Activated T-cell treated with anti-CD3 and anti-CD28 coated beads, Interleukin-2, amount 50 U/mL, for 24 hours (primary cell): ENCODE measurements at places on chromosomes 1 and 21.
A peak's percentile ranks its signal among the peaks of the same experiment; 100 is the strongest.

- no peak for DNase-seq
Measured at GRCh38 chr1:210303391-210303790, 25.3 kb upstream of the HHAT start.

GRCh38 chr1:54221113-54221834 lies 21.3 kb downstream of the MRPL37 start:
- DNase-seq = no peak

- no peak for DNase-seq
Measured at GRCh38 chr1:26403656-26404055, 7.0 kb upstream of the LIN28A start.

DNA sequence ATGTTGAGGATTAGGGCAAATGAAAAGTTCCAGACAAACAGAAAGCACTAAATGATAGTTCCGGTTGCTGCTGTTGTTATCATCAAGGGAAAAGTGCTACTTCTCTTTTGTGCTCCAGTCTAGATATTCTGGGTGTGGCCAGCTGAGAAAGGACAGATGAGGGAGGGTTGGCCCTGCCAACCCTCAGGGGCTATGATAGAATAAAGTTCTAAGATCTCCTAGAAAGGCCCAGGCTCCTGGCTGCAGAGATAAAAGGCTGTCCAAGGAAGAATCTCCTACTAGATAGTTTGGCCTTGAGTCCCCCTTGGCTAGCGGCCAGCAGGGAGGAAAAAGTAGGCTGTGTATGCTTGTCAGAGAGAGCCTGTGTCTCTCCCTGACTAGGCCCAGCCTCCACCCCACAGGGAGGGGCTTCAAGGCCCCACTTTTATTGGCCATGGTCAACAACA lies 31.5 kb downstream of the RIMS3 start:
- no peak for DNase-seq

DNA sequence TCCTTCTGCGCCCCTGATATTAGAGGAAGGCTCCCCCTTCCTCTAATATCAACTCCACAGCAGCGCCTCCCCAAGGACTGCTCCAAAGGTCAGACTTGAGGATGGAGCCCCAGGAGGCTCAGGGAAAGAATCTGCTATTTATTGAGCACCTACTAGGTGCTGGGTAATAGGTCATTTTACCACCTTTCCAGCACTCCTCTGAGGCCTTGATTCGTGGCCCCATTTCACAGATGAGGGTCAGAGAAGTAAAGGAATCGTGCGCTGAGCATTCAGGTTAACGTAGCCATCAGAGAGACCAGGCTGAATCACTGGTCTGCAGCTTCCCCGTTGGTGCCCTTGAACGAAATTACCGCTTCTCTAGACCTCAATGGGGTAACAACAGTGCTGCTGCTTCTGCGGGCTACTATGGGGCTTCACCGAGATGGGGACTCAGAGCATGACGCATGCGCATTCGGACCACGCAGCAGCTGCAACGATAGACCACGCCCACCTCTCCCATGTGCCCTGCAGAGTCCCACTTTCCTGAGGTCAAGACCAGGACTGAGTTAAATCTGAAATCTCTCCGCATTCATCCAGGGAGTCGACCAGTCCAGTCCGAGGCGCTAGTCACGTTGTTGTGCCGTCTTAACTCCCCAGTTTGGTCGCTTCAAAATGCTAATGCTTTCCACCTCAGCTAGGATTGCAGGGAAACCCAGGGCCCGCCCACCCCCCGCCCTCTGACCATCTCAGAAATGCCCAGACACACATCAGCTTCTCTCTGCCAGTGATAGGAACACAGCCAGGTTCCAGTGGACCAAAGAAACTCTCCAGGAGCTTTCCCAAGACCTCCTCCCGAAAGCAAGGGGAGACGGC lies 12.9 kb downstream of the CAMK2N1 start:
- DNase-seq = peak; percentile 48

DNA sequence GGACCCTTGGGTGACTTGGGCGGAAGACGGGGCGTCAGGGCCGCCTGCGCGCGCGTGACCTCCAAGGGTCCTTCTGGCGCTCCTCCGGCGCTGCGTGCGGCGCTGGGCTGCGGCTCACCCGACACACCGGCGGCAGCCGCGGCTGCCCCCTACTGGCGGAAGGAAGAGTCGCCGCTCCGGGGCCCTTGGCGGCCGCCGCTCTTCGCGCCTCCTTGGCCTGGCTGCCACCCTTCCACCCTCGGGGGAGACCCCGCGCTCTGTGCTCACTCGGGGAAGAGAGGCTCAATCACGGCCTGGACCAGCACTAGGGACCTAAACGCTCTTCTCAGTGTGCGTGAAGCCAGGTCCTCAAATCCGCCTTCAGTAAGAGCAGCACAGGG lies 89.7 kb downstream of the DMRTA2 start:
- peak; percentile 76 for DNase-seq

- DNase-seq = no peak
Measured at GRCh38 chr1:109642626-109643025, 13.3 kb upstream of the GSTM4 start.

- no peak for DNase-seq
Measured at GRCh38 chr1:247347477-247348222, 16.0 kb upstream of the ZNF496 start.

- no peak for DNase-seq
Measured at GRCh38 chr1:216815260-216816131, 92.3 kb upstream of the ESRRG start.

DNA sequence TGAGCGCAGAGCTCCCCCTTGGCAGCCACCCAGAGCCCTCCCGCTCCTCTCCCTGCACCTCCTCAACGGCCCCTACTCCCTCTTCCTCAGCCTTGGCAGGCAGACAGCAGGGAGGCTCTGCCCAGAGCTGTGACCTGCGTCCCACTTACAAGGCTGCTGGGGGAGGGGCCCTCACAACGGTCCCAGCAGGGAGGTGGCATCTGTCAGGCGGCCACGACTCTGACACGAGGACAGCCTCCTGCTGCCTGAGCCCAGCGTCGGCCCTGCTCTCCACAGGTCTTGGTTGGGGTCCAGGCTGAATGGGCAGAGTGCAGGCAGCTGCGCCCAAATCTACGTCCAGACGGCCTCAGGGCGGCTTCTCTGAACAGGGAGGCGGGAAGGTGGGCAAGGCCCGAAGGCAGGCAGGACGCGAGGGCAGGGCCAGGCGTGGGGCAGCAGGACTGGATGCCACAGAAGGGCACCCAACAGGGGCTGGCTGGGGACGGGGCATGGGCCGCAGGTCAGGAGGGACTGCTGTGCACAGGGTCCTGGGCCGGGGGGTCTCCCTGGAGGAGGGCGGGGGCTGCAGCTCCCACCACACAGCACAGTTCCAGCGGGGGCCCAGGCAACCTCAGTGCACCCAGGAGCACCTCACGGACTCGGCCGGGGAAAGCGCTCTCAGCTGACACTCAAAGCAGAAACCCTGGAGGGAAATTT lies 7.5 kb downstream of the SLC19A1 start:
- peak; percentile 26 for DNase-seq

GRCh38 chr1:14599800-14600199 lies 1.3 kb downstream of the KAZN start:
- DNase-seq = no peak

- DNase-seq = no peak
Measured at GRCh38 chr1:148293651-148294050, 141.6 kb upstream of the NBPF11 start.

DNA sequence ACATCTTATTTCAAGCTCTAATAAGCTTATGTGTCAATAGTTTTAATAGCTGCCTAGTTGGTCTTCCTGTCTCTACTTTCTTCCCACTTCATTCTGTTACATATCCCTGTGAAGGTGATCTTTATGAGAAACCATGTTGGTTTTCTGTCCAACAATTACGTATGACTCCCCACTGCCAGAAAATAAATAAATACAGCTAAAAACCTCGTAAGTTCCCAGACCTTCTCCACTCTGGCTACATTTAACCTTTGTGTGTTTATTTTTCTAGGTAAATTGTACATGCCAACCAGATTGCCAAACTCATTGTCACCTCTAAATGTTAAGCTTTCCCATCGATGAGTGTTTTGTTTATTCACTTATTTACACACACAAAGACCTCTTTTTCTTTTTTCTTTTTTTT lies 147.2 kb downstream of the CRB1 start:
- DNase-seq = no peak

DNA sequence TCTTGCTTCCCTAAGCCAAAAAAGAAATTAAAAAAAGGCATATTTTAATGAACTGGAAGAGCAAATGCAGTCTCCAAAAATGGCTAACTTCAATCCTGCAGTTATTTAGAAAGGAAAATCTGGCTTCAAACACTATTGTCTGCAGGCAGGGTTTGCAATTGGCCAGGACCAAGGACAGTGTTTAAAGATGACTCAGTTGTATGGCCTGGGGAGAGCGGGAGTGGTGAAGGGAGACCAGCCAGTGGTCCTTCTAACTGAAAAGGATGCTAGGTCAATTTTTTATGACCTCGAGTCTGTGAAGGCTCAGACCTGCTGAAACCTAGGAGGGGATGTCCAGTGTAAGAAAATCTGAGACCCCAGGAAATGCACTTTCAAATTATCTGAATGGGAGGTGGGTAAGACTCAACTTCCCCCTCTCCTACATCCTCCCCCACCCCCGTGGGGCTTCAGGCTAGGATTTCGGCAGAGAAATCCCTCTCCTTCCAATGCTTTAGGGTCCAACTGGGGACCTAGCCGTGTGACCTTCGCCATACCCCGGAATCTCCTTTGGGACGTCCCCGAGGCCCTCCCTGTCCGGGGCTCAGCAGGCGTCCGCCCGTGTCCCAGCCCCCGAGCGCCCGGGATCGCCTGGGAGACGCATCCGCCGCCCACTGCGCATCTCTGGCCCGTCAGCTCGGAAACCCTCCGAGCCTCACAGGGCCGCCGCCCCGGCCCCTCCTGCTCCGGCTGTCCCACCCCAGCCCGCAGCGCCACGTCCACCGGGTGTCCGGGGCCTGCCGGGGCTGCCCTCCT lies 602 bp upstream of the RIMKLA start:
- no peak for DNase-seq

- no peak for DNase-seq
Measured at GRCh38 chr1:11558871-11559590, 80.1 kb downstream of the DISP3 start.

- DNase-seq = no peak
Measured at GRCh38 chr21:38467911-38468310, 30.4 kb downstream of the ERG start.

- peak; percentile 100 for DNase-seq
Measured at GRCh38 chr1:205631768-205632668, at the start of gene ELK4. TSS of gene ELK4 (minus strand) at chr1:205632011. CDS start at chr1:205623882, 8,129 bp downstream.

- DNase-seq = no peak
Measured at GRCh38 chr21:33359446-33359845, 34.7 kb downstream of the IFNAR1 start.

DNA sequence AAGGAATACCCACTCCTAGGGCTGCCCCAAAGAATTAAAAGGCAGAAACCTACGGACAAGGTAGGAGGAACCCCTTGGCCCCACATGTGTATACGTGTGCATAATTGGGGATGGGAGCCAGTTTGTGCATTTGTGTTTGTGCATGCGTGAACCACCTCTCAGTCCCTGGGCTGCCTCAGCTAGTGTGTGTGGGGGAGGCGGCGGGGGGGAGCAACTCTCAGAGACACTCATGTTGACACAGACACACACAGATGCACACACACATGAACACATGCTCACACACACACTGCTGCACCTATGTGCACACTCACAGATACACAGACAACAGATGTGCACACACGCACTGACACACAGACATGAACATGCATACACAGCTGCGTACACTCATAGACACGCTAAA lies 5.1 kb downstream of the LDLRAD1 start:
- no peak for DNase-seq

- DNase-seq = no peak
Measured at GRCh38 chr1:108041360-108042142, 76.6 kb upstream of the VAV3 start.

GRCh38 chr1:172789840-172790239 lies 130.9 kb downstream of the FASLG start:
- no peak for DNase-seq

GRCh38 chr21:42565206-42565810 lies 51.7 kb downstream of the SLC37A1 start:
- DNase-seq = peak; percentile 27

DNA sequence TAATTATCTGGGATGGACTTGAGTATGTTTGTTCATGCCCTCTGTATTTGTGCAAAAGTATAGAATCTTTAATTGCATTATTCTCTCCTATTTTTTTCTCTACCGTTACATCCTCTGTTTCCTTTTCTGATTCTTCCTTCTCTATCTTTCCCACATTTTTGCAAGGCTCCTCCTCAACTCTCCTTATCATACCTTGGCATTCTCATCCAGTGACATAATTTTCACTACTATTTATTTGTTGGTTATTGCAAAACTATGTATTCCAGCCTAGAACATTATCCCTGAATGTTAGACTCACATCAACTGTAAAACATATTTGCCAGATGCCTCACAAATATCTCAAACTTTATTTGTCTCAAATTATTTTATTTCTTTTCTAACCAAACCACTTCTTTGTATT lies 381.9 kb downstream of the COL11A1 start:
- DNase-seq = no peak

DNA sequence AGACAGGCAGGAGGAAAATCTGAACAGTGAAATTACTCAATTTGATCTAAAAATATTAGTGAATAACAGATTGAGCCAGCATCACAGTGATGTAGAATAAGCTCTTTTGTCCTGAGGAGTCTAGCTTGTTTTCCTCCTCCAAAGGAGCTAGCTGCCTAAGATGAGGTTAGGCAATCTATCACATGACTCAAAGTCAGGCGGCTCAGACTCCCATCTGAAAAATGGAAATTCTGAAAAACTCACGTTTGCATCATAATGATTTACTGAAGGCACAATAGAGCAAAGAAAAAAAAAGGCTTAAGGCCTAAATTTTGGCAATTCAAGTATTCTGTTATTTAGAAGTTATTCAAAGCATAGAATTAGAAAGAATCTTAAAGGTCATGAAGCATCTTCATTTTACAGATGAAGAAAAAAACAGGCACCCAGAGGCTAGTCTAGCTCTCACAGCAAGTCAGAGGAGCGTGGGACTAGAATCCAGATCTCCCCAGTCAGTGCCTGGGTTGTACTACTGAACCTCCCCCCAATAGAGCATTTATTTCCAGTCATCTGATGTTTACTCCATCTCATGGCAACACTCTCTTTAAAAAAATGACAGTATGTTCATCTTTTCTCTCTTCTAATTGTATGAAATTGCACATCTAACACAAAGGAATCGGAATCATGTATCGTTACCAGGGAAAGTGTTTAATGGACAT lies 62.5 kb upstream of the ATF3 start:
- no peak for DNase-seq

DNA sequence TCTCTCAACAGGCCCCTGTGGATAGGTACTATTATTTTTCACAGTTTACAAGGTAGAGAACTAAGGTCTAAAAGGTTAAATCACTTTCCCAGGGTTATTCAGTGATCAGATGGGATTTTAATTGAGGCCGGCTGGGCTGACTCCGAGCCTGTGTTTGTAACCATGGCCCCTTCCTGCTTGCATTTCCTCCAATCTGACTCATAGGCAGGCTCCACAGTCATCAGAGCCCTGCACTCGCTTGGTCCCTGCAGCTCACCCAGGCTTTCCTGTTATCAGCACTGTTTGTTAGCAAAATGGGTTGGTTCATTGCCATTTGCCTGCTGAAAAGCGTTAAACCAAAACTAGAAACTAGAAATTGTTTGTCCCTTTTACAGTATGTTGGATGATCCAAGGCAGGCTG lies 41.4 kb upstream of the LMX1A start:
- no peak for DNase-seq
